ENCODE measurements at places on chromosomes 6 and 20.

- no peak for DNase-seq
Measured at GRCh38 chr6:53811082-53811481, 16.3 kb downstream of the LRRC1 start.

GRCh38 chr6:40845553-40845952 lies 193.5 kb downstream of the UNC5CL start:
- DNase-seq = no peak

- no peak for DNase-seq
Measured at GRCh38 chr6:140036196-140036595, 661.7 kb upstream of the CITED2 start.

- DNase-seq = no peak
Measured at GRCh38 chr6:53058388-53059195, 6.6 kb upstream of the FBXO9 start.
